ENCODE measurements at places on chromosomes 2 and 18. TPM values are rescaled to one million over a fixed set of nuclear protein-coding genes. Genes with fewer than 3 reads are reported as not detected.

DNA sequence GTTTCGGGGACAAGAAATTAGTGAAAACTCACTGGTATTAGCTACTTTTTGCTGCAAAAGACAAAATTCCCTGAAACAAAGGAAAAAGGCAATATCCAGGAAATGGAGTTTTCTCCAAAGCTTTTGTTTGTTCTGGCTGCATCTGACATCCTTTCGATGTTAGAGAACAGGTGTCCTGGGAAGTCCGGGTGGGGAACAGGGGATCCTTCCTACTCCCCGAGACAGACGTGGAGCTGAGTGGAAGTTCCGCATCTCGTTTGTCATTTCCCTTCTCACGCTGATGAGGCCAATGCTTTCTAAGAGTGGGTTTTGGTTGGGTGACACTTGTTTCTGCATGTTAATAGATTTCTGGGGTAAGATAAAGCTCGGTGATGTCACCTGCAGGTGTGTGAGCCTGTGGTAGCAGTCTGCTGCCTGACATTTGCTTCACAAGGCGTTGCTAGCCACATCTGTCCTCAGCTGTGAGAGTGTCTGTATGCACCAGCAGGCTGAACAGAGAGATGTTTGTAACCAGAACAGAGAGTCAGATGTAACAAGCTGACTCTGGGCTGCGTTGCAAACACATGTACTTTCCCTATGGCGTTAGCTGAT lies 125.9 kb downstream of the ACOXL start:
- DNase-seq, result no peak

- DNase-seq, result no peak
Observed at GRCh38 chr2:58428096-58429013, 187.2 kb upstream of the FANCL start.

The SP100 gene
- 82.3 TPM for total RNA-seq

- no peak for DNase-seq
Observed at GRCh38 chr2:180519276-180519675, 461.1 kb upstream of the UBE2E3 start.

- DNase-seq, result no peak
Observed at GRCh38 chr2:164617466-164617865, 3.8 kb downstream of the GRB14 start.

The VRK2 gene
- total RNA-seq, result 23.6 TPM

- no peak for DNase-seq
Observed at GRCh38 chr18:26614374-26614773, 66.0 kb upstream of the KCTD1 start.

The RBM44 gene
- 2.4 TPM for total RNA-seq

DNA sequence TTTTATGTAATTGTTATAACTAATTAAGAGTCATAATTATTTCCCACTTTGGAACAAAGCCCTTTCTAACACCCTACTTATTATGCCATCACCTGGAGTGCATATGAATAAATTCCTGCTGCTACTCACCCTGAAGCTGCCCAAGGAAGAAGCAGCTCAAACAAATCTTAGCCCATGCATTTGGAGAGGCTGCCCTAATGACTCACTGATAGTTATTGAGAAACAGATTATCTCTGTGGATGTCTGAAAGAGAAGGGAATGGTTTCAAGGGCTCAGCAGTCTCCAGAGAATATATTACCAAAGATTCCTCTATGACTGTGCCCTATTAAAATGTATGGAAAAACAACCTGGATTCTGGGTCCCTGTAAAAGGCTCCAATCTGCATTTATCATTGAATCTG lies 81.0 kb downstream of the GPR39 start:
- DNase-seq, result no peak

DNA sequence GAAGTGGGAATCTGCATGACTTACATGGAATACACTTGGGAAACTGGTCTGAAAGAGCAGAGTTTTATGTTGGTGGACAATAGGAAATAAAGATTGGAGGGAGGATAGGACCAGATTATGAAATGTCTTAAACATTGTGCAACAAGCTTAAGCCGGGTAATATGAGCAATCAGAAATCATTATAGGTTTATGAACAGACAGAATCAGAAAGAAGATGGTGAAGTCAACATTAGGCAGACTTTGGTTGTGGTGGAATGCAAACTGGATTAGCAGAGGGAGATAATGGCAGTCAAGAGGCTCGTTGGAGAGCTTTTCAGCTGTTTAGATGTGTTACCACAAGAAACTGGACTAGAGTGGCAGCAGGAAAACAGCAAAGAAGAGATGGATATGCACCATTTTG lies 43.5 kb downstream of the CRIM1 start:
- no peak for DNase-seq
